ENCODE measurements at places on chromosomes 13 and 19.

DNA sequence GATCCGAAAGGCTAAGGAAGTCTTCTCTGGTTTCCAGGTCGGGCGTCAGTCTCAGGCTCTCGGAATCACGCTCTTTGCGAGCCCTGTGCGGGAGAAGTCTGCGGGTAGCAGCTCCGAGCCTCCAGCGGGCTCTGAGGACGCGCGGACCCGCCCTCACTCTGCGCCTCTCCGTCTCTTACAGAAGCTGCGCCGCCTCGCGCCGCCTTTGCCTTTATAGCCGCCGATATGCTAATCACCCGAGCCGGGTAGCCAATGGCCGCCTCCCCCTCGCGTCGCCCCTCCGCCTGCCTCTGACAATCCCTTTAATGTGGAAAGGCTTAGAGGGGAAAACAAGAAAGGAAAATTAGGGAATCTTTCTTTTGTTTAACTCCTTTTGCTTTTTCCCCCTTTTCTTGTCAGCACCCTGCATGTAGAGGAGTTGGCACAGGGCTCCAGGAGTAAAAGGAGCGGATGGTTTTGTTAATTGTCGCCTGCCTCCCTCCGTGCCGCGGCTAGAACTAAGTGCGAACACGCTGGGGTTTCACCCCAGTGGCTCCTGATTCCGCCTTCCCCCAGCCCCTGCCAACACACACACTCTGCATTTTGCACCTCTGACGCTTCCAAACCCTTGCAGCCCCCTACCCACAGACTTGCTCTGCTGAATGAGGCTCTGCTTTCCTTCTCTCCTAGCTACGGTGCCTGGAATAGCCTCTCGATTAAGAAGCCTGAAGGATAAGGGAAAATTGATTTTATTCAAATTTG is at the start of gene PCDH8:
Gene PCDH8, minus strand, starts transcription at position 186 of the 741 bp plus-strand sequence. CDS start 204 bp downstream, outside the sequence.
- DNase-seq = no peak

DNA sequence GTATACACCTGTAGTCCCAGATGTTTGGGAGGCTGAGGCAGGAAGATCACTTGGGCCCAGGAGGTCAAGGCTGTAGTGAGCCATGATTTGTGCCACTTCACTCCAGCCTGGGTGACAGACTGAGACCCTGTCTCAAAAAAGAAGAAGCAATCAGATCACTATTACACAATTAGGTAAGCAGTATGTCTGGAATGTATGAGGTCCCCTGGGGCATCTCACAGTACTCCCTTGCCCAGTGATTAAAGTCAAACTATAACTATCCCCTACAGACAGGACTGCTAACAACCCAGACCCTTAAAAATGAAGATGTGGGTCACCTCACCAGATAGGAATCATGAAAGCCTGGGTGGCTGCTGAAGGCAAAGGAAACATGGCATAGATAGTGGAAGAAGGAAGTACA is 9.4 kb upstream of the PAN3 start:
- no peak for DNase-seq

- no peak for DNase-seq
Observed at GRCh38 chr19:34806976-34807860, 34.2 kb upstream of the ZNF599 start.

- no peak for DNase-seq
Observed at GRCh38 chr19:12880551-12881171, 588 bp downstream of the DNASE2 start.

GRCh38 chr13:60261432-60262351 is 98.0 kb upstream of the DIAPH3 start:
- DNase-seq = no peak

DNA sequence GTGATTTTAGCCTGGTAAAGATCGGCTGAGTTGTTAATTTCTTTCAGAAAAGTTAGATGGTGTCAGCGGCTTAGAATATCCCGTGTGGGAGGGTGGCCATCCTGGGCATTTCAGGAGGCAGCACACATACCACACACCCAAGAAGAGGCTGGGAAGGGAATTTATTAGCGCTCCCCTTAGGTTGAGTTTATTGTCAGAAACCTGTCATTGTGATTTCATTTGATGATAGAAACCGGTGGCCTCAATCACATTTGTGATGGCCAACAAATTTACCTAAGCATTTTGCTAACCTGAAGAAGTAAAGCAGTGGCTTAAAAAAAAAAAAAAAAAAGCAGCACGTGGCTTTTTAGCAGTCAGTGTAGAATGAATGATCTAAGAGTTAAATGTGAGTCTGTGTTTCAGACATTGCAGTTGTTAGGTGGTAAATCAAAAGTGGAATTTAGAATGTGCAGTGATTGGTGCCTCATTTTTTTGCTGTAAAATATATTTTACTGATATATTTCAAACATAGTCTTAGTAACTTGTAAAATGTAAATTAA is 2.7 kb downstream of the SIPA1L3 start:
- no peak for DNase-seq

DNA sequence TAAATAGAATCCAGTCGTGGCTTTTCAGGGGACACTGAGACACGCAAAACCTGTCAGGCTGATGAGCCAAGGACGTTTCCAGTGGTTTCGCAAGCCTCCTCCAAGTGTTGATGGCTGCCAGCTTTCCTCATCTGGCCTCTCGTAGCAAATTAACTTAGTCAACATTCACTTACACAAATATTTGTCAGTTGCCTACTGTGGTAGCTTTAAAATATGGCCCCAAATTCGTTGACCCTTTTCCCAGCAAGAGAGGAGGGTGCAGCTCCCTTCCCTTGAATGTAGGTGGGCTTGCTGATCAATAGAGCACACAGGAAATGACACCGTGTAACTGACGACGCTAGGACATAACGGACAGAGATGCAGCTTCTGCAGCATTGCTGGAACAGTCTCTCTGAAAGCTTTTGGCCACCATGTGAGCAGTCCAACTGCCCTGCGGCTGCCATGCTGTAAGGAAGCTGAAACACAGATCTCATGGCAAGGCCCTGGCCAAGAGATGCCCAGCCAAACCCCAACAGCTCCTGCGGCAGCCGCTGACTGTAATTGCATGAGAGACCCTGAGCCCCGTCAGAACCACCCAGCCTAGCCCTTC is 5.5 kb upstream of the RANBP3 start:
- DNase-seq = no peak

DNA sequence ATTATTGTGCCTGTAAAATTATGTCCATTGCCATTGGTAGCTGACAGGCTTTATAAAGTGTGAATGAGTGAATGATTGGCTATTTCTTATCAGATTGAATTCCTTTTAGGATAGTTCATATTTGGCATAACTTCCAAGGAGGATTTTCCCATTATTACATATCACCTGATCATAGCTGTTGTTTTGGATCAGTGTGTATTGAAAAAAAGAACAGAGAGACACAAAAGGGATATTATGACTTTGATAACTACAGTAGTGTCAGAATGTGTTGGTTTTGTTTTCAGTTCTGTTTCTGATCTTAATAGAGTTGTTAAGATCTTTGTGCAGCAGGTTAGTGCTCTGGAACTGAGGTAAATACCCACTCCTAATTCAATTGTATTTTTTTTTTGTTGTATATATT is 103.8 kb downstream of the LRCH1 start:
- no peak for DNase-seq

DNA sequence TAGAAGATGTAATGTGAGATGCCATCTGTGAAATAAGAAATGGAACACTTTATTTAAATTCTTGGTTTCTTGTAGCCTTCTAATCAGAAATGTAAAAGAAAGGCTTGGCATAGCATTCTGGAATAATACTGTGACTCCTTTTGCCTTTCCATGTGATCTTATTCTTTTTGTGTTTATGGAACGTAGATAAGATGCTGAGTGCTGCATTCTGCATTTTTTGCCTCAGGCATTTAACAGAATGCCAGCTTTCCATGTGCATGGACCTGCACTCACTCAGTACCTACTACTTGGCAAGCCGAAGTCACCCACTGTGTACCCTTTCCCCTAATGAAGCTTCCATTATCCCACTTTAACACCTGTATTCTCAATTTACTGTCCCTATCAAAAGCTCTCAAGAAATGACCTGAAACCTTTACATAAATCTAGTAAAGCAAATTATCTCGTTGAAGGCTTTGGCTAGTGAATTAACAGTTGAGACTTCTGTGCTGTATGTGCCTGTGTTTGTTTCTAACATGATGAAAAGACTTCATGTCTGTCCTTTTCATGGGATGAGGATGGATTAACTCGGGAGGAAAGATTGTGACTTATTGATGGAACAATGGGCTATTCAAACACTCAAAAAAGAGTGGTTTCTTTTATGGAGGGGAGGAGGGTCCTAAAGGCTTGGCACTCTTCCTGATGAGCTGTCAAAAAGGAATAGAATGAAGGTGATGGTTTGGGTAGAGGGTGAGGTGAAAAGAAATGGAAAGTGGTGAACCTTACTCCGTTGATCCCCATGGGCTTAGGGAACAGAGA is 44.7 kb upstream of the FRY start:
- DNase-seq = no peak

- DNase-seq = no peak
Observed at GRCh38 chr13:99422586-99423220, 78.6 kb upstream of the TM9SF2 start.

- DNase-seq = peak; percentile 74
Observed at GRCh38 chr13:44273991-44274770, 99.4 kb upstream of the SERP2 start.

DNA sequence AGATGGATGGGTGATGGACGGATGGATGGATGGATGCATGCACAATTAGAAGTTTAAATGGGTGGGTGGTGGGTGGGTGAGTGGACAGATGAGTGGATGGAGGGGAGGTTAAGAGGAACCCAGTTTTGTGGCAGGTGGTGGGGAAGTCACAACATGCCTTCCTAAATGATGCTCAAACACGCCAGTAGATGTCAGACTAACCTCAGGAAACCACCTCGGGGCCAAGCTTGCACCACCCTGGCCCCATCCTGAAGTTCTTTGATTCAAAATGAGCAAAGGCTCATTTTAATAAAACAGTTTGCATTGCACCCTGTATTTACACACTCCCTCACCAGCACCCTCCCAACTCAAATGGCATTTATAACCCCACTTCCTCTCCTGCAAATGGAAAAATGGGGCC is 91.4 kb upstream of the CACNA1A start:
- peak; percentile 44 for DNase-seq

DNA sequence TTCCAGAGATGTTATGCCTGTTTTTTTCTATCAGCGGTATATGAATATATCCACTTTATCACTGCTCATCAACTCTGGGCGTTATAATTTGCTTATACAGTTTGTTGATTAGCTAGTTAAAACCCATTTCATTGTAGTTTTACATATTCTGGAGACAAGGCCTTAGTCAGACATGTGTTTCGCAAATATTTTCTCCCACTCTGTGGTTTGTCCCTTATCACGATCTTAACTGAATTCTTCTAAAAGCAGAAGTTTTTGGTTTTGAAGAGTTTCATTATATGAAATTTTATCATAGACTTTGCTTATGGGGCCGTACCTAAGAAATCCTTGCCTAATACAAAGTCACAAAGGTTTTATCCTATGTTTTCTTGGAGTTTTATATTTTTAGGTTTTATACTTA is 84.6 kb downstream of the FRY start:
- no peak for DNase-seq

GRCh38 chr13:96998051-96998450 is 3.8 kb upstream of the OXGR1 start:
- no peak for DNase-seq

DNA sequence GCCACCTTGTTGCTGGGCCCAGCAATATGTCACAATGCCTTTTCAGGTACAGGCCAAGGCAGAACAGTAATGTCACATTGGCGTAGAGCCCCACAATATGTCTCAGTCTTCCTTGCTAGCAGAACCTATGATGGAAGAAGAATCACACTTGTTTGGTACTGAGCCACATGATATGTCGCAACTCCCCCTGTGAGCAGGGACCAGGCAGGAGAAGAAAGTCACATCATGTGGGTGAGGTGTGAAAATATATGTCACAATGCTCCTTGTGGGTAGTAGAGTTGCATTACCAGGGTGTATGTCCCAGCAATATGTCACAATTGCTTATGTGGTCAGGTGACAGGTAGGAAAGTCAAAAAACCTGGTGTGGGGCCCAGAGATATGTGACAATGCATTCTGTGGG is 7.1 kb upstream of the ZNF91 start:
- no peak for DNase-seq

DNA sequence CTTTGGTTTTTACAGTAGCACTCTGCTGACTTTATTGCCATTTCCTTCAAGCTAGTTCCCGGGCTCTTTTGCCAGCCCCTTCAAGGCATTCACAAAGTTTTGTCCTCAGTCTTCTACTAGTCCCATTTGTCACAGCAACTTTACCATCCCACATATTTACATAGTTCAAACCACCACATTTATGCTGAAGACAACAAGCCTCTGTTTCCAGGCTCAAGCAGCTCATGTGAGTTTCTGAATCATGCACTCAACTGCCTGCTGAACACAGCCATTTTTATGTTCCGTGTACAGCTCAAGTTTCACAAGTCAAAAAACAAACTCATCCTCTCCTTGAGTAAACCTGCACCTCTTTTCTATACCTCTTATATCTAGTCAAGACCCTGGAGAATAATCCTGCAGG is 977.0 kb upstream of the SLC10A2 start:
- DNase-seq = no peak

DNA sequence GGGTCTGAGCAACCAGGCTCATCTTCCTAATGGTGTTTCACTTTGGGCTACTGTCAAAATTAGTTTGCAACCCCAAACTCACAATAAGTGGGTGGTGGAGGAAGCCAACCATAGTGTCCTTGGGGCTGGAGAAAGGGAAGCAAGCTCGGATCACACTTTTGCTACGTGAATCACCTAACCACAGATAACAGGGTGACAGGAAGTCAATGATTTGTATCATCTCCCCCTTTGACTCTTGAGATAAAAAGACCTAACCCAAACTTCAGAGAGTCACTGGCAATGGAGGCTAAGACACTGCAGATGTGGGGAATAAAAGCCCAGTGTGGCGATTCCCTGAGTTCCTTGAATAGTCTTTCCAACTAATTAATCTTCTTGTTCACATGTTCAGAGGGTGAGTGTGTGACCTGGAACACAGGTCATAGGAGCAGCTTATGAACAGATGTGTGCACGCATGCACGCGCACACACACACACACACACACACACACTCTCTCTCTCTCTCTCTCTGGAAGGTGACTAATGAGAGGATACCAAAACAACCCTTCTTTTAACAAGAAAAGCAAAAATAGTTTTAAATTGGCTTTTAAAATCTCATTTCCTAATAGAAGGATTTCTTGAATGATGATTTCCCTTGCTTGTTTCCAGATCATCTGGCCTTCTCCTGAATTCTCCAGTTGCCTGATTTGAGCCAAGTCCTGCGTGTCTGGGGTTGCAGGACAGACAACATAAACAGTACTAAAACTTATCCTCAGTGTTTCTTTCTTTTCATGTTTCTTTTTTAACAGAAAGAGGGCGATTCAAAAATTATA is 21.2 kb upstream of the DOCK9 start:
- peak; percentile 69 for DNase-seq

DNA sequence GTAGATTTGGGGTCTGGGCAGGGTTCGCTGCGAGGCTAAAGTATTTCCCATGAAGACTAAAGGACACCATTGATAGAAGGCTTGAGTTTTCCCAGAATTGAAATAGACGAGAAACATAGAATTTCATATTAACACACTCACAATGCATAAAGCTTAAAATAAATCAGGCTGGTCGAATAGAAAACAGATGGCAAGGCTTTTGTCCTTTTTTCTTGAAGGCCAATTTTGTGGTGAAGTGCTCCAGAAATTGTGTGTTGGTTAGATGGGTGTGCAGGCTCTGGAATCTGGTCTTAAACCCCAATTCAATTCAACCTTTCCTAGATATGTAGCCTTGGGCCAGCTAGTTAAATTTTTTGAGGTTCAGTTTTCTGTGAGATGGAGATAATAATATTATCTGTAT is 56.9 kb upstream of the LRCH1 start:
- DNase-seq = no peak
